ENCODE measurements at places on chromosomes 2 and 18.

- DNase-seq = no peak
These were observed 7.5 kb upstream of the RMDN2 start for GRCh38 chr2:37917281-37918228.

DNA sequence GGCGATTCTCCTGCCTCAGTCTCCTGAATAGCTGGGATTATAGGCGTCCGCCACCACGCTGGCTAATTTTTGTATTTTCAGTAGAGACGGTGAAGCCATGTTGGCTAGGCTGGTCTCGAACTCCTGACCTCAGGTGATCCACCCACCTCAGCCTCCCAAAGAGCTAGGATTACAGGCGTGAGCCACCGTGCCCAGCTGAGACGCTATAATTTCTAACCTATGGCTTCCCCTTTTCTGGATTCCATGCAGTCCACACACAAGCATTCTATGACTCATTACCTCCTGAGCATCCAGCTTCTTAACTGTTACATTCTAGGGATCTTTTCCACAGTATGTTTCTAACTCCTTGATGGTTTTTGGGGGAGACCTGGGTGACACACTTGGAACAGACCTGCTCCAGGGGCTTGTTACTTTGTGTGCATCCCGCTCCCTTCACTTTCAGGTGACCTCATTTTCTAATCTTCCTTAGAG, 11.8 kb upstream of the KCMF1 start:
- DNase-seq = no peak

GRCh38 chr2:172993931-172994717, 81.5 kb upstream of the MAP3K20 start:
- no peak for DNase-seq

GRCh38 chr2:233912691-233913423, 4.3 kb upstream of the TRPM8 start:
- DNase-seq = peak; percentile 19
